Colonic mucosa (tissue), 4 donors: ENCODE measurements at places on chromosomes 12 and 14. TPM values are rescaled to one million over a fixed set of nuclear protein-coding genes. Genes with fewer than 3 reads are reported as not detected.

The GNB3 gene
- total RNA-seq = 0.72 TPM

The ARID2 gene
- total RNA-seq = 26.8 TPM

The REP15 gene
- total RNA-seq = 33.4 TPM

The NFATC4 gene
- 11.2 TPM for total RNA-seq

The SVOP gene
- total RNA-seq = 0.15 TPM

- H3K4me3 ChIP-seq = no peak overlapping the region
- no peaks in the 10 kb centered on the region for H3K27me3 ChIP-seq
- H3K4me1 ChIP-seq = no peaks in the 10 kb centered on the region
- H3K27ac ChIP-seq = no peak overlapping the region
- H3K36me3 ChIP-seq = no peaks in the 10 kb centered on the region
Observed at GRCh38 chr12:20128928-20129327, 239.4 kb upstream of the PDE3A start.

DNA sequence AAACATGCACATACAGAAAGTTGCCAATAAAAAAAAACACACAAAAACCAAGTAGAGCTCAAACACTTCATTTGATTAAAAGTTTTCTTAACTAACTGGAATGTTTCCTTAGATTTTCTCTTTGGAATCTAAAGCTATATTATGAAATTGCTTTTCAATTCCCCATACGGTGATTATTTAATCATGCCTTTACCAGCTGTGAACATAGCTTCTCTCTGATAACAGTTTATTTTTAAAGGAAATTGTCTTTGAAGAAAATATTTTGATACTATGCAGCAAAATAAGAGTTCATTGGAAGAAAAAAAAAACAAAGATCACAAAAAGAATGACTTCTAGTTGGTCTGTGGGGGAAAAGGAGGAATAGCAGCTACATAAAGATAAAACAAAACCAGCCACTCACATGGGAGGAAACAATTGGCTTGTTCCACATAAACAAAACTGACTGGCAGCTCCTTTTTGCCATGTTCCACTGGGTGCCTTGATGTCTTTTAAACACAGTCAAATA lies 71.4 kb downstream of the BMP4 start:
- DNase-seq = no peak
- H3K27ac ChIP-seq = no peak overlapping the region
- H3K36me3 ChIP-seq = no peaks in the 10 kb centered on the region

GRCh38 chr14:101963656-101964296 lies 597 bp upstream of the DYNC1H1 start:
- no peak overlapping the region for H3K4me3 ChIP-seq
- no peaks in the 10 kb centered on the region for H3K36me3 ChIP-seq
- no peaks in the 10 kb centered on the region for H3K27me3 ChIP-seq
- peaks cover 4% of the 10 kb centered on the region for H3K4me1 ChIP-seq

- no peak for DNase-seq
- no peaks in the 10 kb centered on the region for H3K27me3 ChIP-seq
- H3K27ac ChIP-seq = no peak overlapping the region
- H3K4me1 ChIP-seq = no peaks in the 10 kb centered on the region
- H3K4me3 ChIP-seq = no peak overlapping the region
- no peaks in the 10 kb centered on the region for H3K36me3 ChIP-seq
Observed at GRCh38 chr12:69875416-69875935, 50.4 kb downstream of the MYRFL start.

- H3K27me3 ChIP-seq = no peaks in the 10 kb centered on the region
- H3K36me3 ChIP-seq = no peaks in the 10 kb centered on the region
- no peak for DNase-seq
- no peak overlapping the region for H3K4me3 ChIP-seq
- no peaks in the 10 kb centered on the region for H3K4me1 ChIP-seq
- no peak overlapping the region for H3K27ac ChIP-seq
Observed at GRCh38 chr14:89454996-89455395, 38.0 kb upstream of the FOXN3 start.

GRCh38 chr12:132428936-132429601 lies 60.9 kb upstream of the FBRSL1 start:
- peaks cover 5% of the 10 kb centered on the region for H3K27me3 ChIP-seq
- no peak for DNase-seq
- peaks cover 8% of the 10 kb centered on the region for H3K4me1 ChIP-seq
- H3K36me3 ChIP-seq = no peaks in the 10 kb centered on the region

- H3K27me3 ChIP-seq = no peaks in the 10 kb centered on the region
- DNase-seq = no peak
- no peak overlapping the region for H3K27ac ChIP-seq
- H3K4me1 ChIP-seq = no peaks in the 10 kb centered on the region
- no peak overlapping the region for H3K4me3 ChIP-seq
Observed at GRCh38 chr12:3515506-3515905, 24.5 kb downstream of the PRMT8 start.
